Tibial nerve (tissue), 4 donors: ENCODE measurements at places on chromosomes 3 and 15.

- no peak overlapping the region for H3K27ac ChIP-seq
- no peaks in the 10 kb centered on the region for H3K36me3 ChIP-seq
- no peaks in the 10 kb centered on the region for H3K27me3 ChIP-seq
- no peak overlapping the region for H3K4me3 ChIP-seq
These were observed 33.1 kb downstream of the FLNB start for GRCh38 chr3:58041182-58041825.

- H3K27ac ChIP-seq = no peak overlapping the region
- no peaks in the 10 kb centered on the region for H3K27me3 ChIP-seq
- no peak for DNase-seq
- H3K36me3 ChIP-seq = no peaks in the 10 kb centered on the region
- H3K4me3 ChIP-seq = no peak overlapping the region
- no peaks in the 10 kb centered on the region for H3K4me1 ChIP-seq
These were observed 309.0 kb upstream of the MDFIC2 start for GRCh38 chr3:70621451-70621850.

DNA sequence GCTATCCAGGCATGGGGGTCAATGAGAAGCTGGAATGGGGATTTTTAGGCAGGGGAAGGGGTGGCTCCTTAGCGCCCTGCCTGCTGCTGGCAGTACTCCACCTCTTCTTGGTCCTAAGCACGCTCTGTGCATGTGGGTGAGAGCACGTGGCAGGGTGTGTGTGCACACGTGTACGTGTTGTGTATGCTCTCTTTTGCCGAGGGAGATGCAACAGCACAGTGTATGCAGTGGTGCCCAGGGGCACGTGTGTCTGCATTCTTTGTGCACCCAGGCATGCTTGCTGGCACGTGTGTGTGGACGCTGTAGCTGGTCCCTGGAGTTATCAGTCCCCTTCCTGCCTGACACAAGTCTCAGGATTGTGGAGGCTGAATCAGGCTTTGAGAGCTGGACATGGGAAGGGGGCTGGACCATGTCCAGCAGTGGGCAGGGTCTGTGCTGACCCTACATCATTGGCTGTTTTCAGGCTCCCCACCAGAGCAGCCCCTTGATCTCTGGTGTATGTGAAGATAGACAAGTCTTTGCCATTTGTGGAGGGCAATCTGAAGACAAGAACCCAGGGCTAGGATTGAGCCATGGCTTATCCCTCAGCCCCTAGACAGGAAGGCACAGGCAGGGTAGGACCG, 1.9 kb upstream of the CAMKV start:
- H3K4me3 ChIP-seq = no peak overlapping the region
- peaks cover 21% of the 10 kb centered on the region for H3K4me1 ChIP-seq
- H3K27me3 ChIP-seq = no peaks in the 10 kb centered on the region
- no peak for DNase-seq
- no peaks in the 10 kb centered on the region for H3K36me3 ChIP-seq

- H3K27ac ChIP-seq = no peak overlapping the region
- no peak for DNase-seq
- H3K4me1 ChIP-seq = no peaks in the 10 kb centered on the region
- no peak overlapping the region for H3K4me3 ChIP-seq
- no peaks in the 10 kb centered on the region for H3K36me3 ChIP-seq
These were observed 220.1 kb upstream of the CTDSPL start for GRCh38 chr3:37641556-37641955.

GRCh38 chr3:99439892-99440291, 198.5 kb upstream of the COL8A1 start:
- no peak overlapping the region for H3K27ac ChIP-seq
- no peaks in the 10 kb centered on the region for H3K36me3 ChIP-seq
- no peak overlapping the region for H3K4me3 ChIP-seq
- no peaks in the 10 kb centered on the region for H3K4me1 ChIP-seq
- no peaks in the 10 kb centered on the region for H3K27me3 ChIP-seq

DNA sequence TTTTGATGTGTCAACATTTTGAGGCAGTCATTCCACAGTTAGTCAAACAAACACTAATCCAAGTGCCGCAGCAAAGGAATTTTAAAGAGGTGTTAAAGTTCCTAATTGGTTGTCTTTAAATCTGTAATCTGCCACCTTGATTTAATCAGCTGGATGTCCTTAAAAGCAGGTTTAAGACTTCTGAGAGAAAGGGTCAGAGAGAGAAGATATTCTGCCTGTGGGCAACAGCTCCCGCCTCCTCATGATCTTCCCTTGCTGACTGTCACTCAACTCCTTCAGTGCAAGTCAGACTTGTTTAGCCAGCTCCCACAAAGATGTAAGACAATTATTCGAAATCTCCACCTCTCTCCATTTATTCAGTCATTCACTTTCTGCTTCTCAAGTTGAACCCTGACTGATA, 92.6 kb upstream of the MYRIP start:
- no peak for DNase-seq
- H3K27ac ChIP-seq = no peak overlapping the region

DNA sequence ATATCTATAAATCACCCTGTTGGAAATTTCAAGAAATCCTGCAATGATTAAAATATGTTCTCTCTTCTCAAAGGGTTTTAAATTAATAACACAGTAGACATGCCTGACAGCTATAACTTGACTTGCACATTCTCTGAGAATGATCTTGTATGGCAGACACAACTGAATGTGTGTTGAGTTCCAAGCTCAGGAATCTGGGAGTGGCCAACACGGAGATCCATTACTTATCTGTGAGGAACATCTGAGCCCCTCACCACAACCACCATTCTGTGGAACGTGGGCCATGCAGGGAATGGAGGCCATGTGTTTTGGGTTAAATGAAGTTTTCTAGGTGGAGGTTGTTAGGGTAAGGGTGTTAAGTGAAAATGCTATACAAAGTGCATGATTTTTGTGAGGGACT, 105.3 kb upstream of the CHMP2B start:
- DNase-seq = no peak
- no peak overlapping the region for H3K4me3 ChIP-seq
- no peaks in the 10 kb centered on the region for H3K4me1 ChIP-seq
- no peak overlapping the region for H3K27ac ChIP-seq

DNA sequence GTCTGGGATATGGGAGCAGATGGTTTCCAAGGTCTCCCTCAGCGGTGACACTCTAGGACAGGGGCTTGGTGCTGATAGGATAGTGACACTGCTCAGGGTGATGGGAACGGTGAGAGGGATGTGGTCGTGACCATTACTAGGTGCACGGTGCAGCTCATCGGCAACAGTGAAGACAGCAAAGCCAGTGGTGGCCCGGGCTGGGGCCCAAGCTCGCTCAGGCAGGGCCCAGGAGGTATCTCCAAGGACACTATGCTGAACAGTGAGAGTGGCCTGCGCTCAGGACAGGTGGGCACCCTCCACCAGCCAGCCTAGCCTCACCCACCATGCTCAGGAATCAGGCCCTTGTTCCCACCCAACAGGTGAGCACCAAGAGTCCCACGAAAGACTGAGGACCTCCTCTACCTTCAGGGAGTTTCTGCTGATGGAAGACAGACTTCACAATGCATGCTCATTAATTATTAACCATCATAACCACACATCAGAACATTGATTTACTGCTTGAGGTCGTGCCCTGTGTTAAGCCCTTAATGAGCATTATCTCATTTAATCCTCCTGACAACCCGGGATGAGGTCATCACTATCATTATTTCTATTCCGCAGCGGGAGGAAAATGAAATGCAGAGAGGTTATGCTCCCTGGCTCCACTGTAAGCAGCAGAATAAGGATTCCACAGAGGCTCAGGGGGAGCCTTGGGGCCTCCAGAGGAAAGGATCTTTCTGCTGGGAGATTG, 269.4 kb downstream of the UACA start:
- no peak overlapping the region for H3K4me3 ChIP-seq
- no peak overlapping the region for H3K27ac ChIP-seq
- H3K36me3 ChIP-seq = no peaks in the 10 kb centered on the region
- peaks cover 41% of the 10 kb centered on the region for H3K4me1 ChIP-seq

DNA sequence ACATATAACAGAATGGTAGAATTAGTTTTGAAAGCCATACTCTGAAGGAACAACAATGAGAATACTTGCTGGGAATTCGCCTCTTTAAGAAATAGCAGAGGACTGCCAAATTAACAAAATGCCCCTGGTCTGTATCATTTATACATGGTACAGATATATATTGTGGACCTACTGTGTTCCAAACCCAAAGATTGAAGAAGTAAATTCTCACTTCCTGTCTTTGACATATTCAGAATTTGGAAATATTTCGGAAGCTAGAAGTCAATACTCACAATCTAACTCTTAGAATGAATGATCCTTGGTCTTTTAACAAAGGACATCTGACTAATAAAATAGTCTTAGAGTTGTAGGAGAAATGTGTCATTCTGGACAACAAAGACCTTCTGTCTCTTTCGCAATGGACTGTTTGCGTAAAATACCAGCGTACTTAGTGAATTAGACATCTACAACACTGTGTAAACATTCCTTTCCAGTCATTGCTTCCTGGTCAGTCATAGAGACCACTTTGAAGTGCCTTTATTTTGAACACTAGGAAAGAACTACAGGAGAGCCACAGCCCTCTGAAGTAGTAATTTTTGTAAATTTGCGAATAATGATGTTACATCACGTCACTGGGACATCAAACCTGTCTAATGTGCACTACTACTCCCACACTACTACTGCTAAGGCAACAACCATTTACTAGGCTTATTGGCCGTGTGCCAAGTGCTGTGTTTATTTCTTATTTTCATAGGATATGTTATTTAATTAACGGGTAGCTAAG, 68.0 kb downstream of the CHL1 start:
- no peaks in the 10 kb centered on the region for H3K27me3 ChIP-seq
- H3K4me1 ChIP-seq = no peaks in the 10 kb centered on the region
- no peak overlapping the region for H3K27ac ChIP-seq
- H3K4me3 ChIP-seq = no peak overlapping the region
- no peak for DNase-seq
- H3K36me3 ChIP-seq = no peaks in the 10 kb centered on the region

GRCh38 chr15:74263466-74263865, 27.3 kb downstream of the CCDC33 start:
- no peak for DNase-seq
- H3K4me1 ChIP-seq = no peaks in the 10 kb centered on the region
- H3K36me3 ChIP-seq = no peaks in the 10 kb centered on the region
- no peak overlapping the region for H3K27ac ChIP-seq
- no peak overlapping the region for H3K4me3 ChIP-seq

GRCh38 chr3:114435386-114436115, 141.7 kb downstream of the TIGIT start:
- DNase-seq = no peak
- H3K27ac ChIP-seq = no peak overlapping the region
- H3K4me1 ChIP-seq = peaks cover 4% of the 10 kb centered on the region
- no peaks in the 10 kb centered on the region for H3K36me3 ChIP-seq

DNA sequence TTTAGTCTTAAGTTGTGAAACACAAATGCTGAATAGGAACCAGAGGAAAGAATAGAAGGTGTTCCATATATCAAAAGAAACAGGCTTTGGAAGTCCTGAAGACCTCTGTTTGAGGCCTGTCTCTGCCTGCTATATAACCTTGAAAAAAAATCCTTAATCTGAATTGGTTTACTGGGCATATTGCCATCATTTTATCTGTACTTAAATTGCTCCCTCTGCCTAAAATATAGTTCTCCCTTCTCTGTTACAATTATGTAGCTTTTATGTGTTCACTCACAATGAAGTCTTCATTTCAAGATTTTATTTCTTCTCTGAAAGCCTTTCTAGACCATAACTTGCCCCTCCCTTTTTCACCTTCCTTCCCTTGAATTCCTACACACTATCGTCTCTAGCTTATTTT, 21.2 kb downstream of the ARL13B start:
- no peaks in the 10 kb centered on the region for H3K27me3 ChIP-seq
- DNase-seq = no peak
- H3K36me3 ChIP-seq = no peaks in the 10 kb centered on the region
- H3K4me1 ChIP-seq = peaks cover 19% of the 10 kb centered on the region
- no peak overlapping the region for H3K4me3 ChIP-seq

DNA sequence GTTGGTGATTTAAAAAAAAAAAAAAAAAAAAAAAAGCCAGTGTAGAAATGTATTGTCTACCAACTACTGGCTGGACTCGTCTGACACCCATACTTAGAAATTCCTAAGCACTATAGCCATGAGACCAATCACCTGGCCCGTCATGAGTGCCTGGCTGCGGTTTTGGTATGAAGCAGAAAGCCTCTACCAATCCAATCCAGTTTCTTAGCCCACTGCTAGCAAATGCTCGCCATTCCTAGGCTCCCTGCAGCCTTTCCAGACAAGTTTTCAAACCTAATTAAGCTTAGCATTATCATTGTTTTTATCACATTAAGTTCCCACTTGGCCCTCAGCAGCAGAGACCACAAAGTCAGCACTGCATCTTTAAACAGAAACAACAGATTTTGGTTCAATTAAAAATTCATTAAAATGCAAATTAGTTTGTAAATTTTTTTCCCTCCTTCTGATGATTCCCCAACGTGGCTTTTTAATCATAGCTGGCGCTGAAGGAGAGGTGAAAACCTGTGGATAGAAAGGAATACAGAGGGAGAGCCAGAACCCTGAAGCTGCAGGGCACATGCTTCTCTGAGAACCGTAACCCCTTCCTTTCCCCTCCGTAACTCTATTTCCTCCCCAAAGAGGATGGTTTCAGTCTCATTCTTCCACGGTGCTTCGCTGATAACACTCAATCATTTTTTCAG, 32.2 kb upstream of the ST8SIA2 start:
- no peaks in the 10 kb centered on the region for H3K4me1 ChIP-seq
- H3K4me3 ChIP-seq = no peak overlapping the region
- no peak overlapping the region for H3K27ac ChIP-seq
- H3K36me3 ChIP-seq = no peaks in the 10 kb centered on the region

DNA sequence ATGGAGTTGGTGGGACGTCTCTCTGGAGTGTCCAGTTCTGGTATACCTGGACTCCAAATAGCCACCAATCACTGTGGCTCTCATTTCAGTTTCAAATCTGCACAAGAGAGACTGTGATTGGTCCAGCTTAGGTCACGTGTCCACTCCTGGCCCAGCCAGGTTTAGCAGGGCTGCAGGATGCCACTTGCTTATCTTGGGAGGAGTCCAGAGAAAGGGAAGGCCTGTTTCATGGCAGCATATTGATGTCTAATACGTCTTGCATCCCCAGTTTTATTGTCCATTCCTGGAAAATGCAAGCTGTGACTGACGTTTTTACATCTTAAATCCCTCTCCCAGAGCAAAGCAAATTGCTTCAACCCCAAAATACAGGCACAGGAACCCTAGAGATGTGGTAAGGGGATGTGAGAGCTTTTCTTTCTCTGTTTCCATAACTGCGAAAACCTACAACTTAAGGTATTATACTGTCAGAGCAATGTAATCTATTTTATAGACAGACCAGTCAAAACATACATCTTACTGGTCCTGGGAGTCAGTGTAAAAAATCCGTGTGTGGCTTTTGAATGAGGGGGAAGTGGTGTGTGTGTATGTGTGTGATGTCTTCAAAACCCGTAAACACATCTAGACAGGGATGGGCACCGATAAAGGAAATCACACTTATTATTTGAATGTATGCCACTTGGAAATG, 274.4 kb downstream of the TLE3 start:
- H3K4me3 ChIP-seq = no peak overlapping the region
- no peak overlapping the region for H3K27ac ChIP-seq
- H3K36me3 ChIP-seq = no peaks in the 10 kb centered on the region
- no peaks in the 10 kb centered on the region for H3K4me1 ChIP-seq
- DNase-seq = no peak
- H3K27me3 ChIP-seq = no peaks in the 10 kb centered on the region

- no peak overlapping the region for H3K27ac ChIP-seq
- H3K4me3 ChIP-seq = no peak overlapping the region
- no peak for DNase-seq
- H3K27me3 ChIP-seq = no peaks in the 10 kb centered on the region
- no peaks in the 10 kb centered on the region for H3K36me3 ChIP-seq
These were observed 205.3 kb downstream of the ZBTB20 start for GRCh38 chr3:114941626-114942309.

- no peak for DNase-seq
- H3K4me3 ChIP-seq = no peak overlapping the region
- no peak overlapping the region for H3K27ac ChIP-seq
These were observed 207.3 kb upstream of the CTNNB1 start for GRCh38 chr3:40992023-40992422.
